ENCODE measurements at places on chromosomes 6 and 20. TPM values are rescaled to one million over a fixed set of nuclear protein-coding genes. Genes with fewer than 3 reads are reported as not detected.

- no peak for DNase-seq
Measured at GRCh38 chr6:7050004-7050403, 57.8 kb upstream of the RREB1 start.

The EYS gene
- 0.74 TPM for polyA plus RNA-seq

GRCh38 chr6:44237813-44238433, 9.0 kb upstream of the HSP90AB1 start:
- no peak for DNase-seq

DNA sequence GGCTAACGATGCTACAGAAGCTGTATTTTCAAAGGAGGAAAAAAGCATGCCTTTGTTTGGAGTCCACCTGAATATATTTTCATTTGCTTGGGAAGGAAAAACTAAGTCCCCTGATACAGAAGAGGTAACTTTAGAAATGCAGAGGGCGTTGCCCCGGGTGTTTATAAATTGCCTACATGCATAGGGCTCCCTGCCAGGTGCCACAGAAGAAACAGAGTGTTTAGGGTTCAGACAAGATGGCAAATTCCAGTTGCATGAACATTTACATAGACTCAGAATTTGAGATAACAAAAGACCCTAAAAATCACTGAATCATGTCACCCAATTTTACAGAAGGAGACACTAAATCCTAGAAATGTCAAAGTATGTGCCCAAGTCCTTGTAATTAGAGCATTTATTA, 19.9 kb downstream of the RIN2 start:
- no peak for DNase-seq

DNA sequence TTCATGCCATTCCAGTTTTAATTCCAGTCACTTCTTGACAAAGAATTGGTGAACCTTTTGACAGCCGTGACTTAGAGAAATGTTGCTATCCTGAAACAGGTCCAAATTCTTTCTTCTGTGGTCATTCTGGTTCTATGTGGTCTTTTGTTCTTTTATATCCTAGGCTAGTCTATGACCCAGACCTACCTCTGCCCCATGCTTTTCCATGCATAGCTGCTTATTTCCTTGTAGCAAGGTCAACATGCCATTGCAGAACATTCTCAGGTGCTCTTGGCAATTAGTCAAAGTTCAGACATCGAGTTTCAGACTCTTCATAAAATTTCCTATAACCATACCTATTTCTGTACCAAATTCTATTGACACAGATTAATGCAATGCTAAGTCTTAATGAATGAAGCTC, 202.6 kb downstream of the PLCB1 start:
- DNase-seq, result no peak

- no peak for DNase-seq
Measured at GRCh38 chr20:2817341-2817726, 1.2 kb downstream of the TMEM239 start.

DNA sequence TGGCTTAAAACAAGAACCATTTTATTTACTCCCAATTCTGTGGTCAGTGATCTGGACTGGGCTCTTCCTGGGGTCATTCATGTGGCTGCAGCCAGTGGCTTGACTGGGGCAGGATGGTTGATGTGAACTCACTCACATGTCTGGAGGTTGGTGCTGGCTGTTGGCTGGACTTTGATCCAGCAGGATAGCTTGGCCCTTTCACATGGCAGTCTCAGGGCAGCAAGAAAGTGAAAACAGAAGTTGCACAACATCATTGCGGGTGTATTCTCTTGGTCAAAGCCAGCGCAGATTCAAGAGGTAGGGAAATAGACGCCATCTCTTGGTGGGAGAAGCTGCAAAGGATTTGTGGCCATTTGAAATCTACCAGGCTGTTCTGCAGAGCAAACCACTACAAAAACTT, 77.2 kb downstream of the MDGA1 start:
- DNase-seq, result no peak

GRCh38 chr20:15889061-15889460, 684.2 kb downstream of the KIF16B start:
- no peak for DNase-seq

DNA sequence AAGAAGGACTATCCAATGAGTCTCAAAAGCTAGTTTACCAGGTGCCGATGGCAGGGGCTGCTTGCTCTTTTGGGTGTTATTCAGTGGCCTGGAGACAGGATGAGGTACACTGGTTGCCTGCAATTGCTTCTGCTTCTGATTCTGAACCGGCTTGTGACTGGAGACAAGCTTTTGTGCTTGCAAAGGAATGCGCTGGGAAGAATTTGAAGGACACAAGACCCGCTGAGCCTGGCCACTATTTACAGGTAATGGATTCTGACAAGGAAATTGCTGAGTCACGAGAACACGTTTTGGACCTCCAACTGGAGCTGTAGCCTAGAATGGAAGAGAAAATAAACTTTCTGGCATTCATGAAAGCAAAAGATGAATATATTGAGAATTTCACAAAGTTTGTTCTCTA, 5.8 kb downstream of the AURKA start:
- no peak for DNase-seq

- DNase-seq, result no peak
Measured at GRCh38 chr6:160634706-160635105, 29.4 kb downstream of the LPA start.

The SLC17A3 gene
- polyA plus RNA-seq, result 0.29 TPM

GRCh38 chr20:1897965-1898464, 2.8 kb downstream of the SIRPA start:
- no peak for DNase-seq

GRCh38 chr6:157187182-157188083, 135.9 kb downstream of the TMEM242 start:
- no peak for DNase-seq

- no peak for DNase-seq
Measured at GRCh38 chr6:155387481-155387880, 68.2 kb downstream of the NOX3 start.

The C6orf163 gene
- 2.6 TPM for polyA plus RNA-seq

The GTSF1L gene
- not detected for polyA plus RNA-seq

GRCh38 chr6:135592276-135592675, 94.7 kb upstream of the AHI1 start:
- no peak for DNase-seq

DNA sequence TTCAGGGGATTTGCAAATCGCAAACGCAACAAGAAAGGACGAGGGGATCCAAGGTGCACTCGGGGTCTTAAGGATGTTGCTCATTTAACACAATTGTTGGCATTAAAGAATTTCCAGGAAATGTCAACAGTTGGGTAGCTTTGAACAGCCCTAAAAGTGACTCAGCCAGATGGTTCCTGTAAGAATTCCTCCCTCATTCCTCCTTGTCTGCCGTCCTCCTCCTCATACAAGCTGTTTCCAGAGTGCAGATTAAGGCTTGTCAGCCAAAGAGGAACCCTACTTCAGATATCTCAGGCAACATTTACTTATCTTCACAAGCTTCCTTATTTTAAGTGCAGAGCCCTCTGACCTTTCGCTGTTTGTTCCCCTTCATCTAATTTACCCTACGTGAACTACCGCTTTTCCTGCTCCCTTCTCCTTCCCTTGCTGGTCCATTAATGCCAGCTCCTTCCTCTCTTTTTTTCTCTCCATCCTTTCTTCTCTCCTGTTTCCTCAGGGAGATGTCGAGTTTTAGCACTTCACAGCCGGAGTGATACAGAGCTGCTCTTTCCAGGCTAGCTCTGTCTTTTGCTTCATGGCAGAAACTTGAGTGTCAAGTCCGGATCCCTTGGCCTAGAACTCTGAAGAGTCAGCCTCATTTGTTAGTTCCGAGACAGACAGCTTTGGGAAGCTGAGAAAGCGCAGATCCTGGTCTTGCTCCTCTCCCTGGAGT, 26.1 kb upstream of the TBC1D7 start:
- no peak for DNase-seq

The POM121L2 gene
- polyA plus RNA-seq, result not detected

- DNase-seq, result no peak
Measured at GRCh38 chr6:63919556-63920110, 284.0 kb downstream of the PHF3 start.

DNA sequence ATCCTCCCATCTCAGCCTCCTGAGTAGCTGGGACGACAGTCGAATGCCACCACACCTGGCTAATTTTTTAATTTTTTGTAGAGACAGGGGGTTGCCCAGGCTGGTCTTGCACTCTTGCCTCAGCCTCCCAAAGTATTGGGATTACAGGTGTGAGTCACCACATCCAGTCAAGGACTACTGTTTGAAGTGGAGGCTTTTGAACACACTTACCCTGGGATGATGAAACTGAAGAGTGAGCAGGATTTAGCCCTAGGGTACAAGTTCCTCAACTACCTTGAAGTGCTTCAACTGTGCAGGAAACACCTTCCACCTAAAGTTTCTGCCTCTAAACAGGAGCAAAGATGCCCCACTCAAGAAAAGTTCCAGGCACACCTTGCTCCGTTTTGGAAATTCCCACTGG, 15.7 kb upstream of the PARD6B start:
- no peak for DNase-seq

DNA sequence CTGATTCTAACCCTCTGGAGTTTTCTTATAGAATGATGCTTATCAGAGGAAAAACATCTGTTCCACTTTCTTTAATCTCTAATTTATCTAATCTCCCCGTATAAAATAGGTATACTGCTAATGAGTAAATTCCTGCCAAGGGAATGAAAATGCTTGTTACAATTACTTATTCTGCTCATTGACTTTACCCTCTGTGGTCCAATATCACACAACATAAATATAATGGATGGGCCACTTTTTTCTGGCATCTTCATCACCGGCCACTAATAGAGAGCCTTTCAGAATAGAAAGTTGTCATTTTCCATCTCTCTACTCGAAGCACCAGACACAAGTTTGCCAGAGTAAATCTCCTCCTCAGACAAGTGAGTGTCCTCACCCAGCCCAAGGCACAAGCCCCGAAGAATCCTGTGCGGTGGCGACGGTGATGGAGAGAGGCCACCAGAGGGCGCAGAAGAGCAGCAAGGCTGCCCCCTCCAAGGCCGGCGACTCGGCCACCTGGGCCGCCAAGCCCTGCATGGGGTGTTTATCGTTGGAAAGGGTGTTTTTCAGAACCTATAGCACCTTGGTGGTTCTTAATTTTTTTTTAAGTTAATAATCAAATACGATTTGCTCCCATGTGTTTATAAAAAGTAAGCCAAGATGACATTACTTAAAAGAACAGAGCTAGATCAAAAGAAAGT, 212.9 kb upstream of the ARID1B start:
- peak; percentile 58 for DNase-seq

The PIM1 gene
- polyA plus RNA-seq, result 26.6 TPM

Measured in left renal cortex interstitium (tissue), 4 donors.